ENCODE measurements at places on chromosomes 2 and 18. TPM values are rescaled to one million over a fixed set of nuclear protein-coding genes. Genes with fewer than 3 reads are reported as not detected.

GRCh38 chr2:18559531-18560030 lies 872 bp downstream of the RDH14 start:
- DNase-seq, result no peak
- H3K4me1 ChIP-seq, result peaks cover 35% of the 10 kb centered on the region
- peak overlapping the region; percentile 89 for H3K27ac ChIP-seq

DNA sequence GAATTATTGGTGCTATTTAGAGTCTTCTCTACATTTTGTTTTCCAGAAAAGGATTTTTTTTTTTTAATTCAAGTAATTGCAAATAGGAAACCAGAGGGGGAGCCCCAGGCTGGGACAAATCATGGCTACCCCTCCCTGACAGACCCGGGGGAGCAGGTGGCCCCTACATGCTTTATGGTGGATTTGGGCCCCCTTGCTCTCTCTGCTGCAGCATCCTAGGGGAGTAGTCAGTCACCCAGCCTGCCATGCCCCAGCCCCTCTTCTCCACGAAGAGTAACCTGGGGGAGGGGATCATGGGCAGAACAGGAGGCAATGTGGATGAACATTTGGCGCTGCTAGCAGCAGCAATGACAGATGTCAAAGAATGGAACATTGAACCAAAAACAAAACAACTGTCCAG lies 4.6 kb downstream of the C2orf81 start:
- H3K36me3 ChIP-seq, result no peaks in the 10 kb centered on the region
- H3K27me3 ChIP-seq, result no peaks in the 10 kb centered on the region
- H3K4me1 ChIP-seq, result peaks cover 23% of the 10 kb centered on the region
- no peak overlapping the region for H3K27ac ChIP-seq
- DNase-seq, result peak; percentile 23

DNA sequence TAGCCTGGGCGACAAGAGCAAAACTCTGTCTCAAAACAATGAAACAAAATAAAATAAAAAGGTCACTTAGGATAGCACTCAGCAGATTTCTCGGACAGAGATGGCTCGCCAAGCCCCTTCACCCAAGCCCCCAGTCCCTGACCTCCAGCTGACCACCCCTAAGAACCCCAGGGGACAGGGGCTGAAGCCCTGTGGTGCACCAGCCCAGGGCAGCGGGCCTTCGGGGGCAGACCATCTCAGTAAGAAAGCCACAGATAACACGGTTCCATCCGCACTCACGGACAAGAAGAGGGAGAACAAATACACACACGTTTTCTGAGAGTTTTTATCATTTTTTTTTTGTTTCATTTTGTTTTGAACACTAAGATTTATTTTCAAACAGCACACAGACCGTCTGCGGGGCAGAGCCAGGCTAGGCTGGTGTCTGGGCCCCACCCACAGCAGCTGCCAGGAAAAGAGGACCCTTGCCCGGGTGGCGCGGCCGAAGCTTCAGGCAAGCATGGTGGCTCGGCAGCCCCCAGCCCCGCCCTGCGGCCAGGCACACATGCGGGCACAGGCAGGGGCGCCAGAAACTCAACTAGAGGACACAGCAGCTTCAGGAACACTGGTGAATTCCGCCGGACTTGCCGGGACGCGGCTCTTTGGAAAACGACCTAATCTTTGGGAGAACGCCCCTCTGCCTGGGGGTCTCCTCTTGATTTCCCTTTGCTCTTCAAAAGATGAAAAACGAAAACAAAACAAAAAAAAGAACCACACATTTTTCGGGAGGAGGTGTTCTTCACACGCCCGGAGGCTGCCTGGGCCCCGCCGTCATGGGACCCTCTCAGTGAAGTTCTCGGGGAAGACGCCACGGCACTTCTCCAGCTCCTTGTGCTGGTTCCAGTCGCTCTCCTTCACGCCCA lies 59.0 kb downstream of the BIN1 start:
- no peak overlapping the region for H3K4me3 ChIP-seq
- peaks cover 2% of the 10 kb centered on the region for H3K36me3 ChIP-seq
- no peak overlapping the region for H3K27ac ChIP-seq
- DNase-seq, result peak; percentile 1

DNA sequence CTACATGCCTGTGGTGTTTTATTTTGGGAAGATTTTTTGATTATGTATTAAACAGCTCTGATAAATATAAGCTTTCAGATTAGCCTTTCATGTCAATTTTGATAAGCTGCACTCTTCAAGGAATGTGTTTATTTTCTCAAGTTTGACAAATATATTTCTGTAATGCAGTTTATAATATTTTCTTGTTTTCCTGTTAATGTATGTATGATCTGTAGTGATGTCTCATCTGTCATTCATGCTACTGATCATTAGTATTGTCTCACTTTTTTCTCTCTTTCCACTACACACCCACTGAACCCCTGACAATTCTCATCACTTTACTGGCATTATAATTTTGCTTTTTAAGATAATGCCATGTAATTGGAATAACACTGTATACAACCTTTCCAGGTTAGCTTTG lies 100.9 kb downstream of the TMEM18 start:
- DNase-seq, result no peak
- H3K4me3 ChIP-seq, result no peak overlapping the region
- H3K27me3 ChIP-seq, result peaks cover 7% of the 10 kb centered on the region
- no peak overlapping the region for H3K27ac ChIP-seq
- H3K36me3 ChIP-seq, result peaks cover 4% of the 10 kb centered on the region

Gene ZNF514
- total RNA-seq, result 9.1 TPM

GRCh38 chr2:53896864-53897263 lies 37.1 kb upstream of the GPR75 start:
- H3K4me3 ChIP-seq, result no peak overlapping the region
- H3K27ac ChIP-seq, result no peak overlapping the region
- peaks cover 39% of the 10 kb centered on the region for H3K36me3 ChIP-seq
- no peak for DNase-seq

Data from activated naive CD4-positive, alpha-beta T cell treated with anti-CD3 and anti-CD28 coated beads for 36 hours (primary cell).